ENCODE measurements at places on chromosomes 12 and 14. TPM values are rescaled to one million over a fixed set of nuclear protein-coding genes. Genes with fewer than 3 reads are reported as not detected.

- DNase-seq, result peak; percentile 37
Measured at GRCh38 chr14:102212356-102212755, 72.7 kb downstream of the WDR20 start.

- no peak for DNase-seq
Measured at GRCh38 chr12:100651108-100651507, 77.6 kb downstream of the GAS2L3 start.

- DNase-seq, result no peak
Measured at GRCh38 chr12:107655281-107656065, 30.1 kb upstream of the PWP1 start.

DNA sequence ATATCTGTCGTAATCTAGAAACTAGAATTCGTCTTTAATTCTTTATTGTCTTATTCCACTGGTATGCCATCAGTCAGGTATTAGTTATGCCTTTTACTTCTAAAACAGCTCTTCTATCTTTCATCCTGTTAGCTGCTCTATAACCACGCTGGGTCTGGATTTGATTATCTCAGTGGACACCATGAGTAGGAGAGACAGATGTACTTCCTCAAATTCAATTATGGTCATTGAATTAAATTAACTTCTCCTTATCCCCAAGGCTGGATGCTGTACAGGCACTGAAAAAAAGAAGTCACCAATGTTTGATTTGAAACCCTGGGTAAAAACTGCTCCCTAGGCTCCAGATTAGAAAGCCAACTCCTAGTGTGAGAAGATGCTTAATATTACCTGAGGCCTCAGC is 107.3 kb downstream of the PIK3C2G start:
- DNase-seq, result no peak

GRCh38 chr14:89720741-89721729 is 233.5 kb downstream of the EFCAB11 start:
- DNase-seq, result peak; percentile 79

DNA sequence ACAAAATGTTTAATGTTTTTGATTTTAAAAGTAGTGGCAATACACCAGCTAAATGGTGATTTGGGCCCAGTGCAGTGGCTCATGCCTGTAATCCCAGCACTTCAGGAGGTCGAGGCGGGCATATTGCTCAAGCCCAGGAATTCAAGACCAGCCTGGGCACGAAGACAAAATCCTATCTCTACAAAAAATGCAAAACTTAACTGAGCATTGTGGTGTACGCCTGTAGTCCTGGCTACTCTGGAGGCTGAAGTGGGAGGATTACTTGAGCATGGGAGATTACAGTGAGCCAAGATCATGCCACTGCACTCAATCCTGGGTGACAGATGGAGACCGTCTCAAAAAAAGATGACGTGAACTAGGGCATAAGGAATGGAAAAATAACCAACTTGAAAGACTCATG is 4.7 kb downstream of the RPL36AL start:
- no peak for DNase-seq

The SAMD4A gene
- 80.4 TPM for total RNA-seq

DNA sequence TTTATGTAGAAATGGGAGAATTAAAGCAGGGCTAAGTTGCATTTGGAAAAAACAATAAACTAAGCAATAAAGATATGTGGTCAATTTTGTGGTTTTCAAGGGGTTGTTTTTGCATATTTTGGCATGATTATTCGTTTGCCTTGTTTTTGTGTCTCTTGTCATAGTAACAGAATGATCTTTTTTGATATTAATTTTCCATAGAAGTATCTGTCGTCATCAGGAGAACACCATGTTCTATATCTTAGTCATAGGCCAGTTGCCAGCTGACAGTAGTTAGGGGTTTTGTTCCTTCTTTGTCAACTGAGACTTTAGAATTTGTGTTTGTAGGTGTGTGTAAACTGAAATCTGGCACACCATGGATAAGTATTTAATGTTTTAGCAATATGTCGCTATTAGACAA is 1354.8 kb downstream of the LRFN5 start:
- DNase-seq, result no peak

The SELPLG gene
- total RNA-seq, result 14.4 TPM

DNA sequence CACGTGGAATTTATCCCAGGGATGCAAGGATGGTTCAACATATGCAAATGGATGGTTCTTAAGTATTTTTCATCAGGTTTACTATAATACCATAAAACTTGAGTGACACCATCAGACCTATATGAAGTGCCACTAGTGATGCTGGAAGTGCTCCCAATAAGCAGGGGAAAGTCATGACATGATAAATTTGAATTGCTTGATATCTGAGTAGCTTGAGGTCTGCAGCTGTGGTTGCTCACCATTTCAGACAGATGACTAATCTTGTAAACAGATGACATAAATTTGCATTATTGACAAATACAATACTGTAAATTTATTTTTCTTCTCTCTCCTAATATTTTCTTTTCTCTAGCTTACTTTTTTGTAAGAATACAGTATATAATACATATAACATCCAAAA is 13.7 kb upstream of the PRPF39 start:
- no peak for DNase-seq

The CCDC63 gene
- total RNA-seq, result not detected

DNA sequence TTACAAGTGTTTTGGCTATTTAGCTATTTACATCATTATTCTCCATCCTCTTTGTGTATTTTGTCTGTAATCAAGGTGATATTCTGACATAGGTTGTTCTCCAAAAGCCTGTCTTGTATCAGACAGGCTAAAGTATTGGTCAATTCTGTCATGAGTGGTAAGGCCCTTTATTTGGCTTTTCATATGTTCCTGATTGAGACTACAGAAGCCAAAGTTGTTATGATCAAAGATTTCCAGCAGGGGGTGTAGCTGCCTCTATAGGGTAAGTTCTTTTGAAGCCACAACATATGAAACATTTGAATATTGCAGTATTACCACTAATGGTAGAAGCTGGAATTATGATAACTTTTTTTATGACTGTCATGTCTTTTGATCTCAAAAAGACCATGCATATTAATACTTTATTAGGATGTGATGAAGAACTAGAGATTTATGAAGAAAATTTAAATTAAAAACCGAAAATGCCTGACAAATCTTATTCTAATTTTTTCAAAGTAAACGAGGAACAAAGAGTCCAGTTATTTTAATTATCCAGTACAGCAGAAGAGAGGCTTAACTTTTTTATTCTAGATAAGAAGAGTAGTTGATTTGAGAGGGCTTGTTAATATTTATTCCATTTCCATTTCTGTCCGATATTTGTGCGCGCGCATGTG is 3.4 kb upstream of the ARHGAP5 start:
- DNase-seq, result no peak

DNA sequence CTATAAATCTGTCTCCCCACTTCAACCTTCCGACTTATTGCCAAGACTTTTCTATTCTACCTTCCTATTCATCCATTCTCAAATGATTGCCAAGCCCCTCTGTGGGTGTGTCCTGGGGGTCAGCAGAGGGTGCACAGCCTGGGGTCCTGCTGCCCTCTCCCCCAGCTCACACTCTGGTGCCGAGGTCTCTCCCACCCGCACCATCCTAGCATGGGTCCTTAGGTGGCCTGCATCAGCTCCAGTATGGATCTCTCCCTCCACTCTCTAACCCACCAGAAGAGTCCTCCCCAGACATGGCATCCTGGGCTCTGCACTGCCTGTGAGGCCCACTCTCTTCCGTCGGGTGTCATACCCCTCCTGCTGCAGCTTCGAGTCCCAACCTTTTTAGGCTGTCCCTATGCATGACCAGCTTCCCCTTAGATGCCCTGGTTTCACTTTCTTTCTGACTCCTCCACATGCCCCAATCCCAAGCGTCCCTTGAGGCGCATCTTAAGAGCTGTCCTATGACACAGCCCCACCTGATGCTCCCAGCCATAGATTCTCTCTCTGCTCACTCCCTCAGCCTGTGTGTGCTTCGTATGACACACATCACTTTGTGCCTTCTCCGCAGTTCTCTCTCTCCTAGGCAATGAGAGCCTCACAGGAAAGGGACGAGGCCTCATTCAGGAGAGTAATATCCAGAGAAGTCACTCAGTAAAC is 43.9 kb downstream of the GIT2 start:
- no peak for DNase-seq
